ENCODE measurements at places on chromosomes 6 and 20.

- no peak for DNase-seq
Measured at GRCh38 chr6:160420253-160420968, 72.2 kb downstream of the SLC22A3 start.

DNA sequence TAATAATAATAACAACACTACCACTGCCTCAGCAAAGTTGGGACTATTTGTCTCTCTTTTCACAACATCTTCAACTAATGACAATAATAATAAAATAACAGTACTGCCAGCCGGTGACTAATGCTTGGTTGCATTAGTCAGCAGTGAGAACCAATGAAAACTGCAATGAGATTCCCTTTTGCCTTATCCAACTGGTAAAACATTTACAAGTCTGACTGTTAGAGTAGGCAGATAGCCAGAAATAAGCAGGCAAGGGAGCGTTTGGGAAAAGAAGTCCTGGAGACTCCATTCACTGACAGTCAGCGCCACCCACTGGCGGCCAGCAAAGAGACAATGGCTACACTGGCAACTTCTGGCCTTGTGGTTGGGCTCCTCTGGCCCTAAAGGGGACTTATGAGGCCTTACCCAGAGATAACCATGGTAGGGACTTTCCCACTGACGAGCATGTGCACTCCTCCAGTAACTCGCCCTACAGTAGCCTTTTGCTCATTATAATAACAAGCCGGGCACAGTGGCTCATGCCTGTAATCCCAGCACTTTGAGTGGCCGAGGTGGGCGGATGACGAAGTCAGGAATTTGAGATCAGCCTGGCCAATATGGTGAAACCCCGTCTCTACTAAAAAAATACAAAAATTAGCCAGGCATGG lies 3.4 kb upstream of the NSFL1C start:
- DNase-seq = no peak

DNA sequence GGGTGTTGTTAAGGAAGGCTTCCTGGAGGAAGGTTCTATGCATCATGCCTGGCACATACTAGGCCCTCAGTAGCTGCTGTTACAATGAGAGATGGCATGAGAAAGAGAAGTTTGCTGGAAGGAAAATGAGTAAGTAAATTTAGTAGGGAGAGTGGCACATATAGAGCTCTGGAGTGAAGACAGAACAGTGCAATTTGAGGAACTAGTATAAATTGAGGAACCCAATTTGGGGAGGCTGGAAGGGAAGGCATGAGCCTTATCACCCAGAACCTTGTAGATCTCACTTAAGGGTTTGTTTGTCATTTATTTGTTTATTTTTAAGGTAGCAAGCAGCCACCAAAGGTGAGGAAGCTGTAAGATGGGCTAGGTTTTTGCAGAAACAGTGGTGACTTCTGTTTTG lies 87.1 kb upstream of the SCGN start:
- DNase-seq = no peak

- DNase-seq = no peak
Measured at GRCh38 chr6:55953335-55953734, 77.9 kb upstream of the BMP5 start.

DNA sequence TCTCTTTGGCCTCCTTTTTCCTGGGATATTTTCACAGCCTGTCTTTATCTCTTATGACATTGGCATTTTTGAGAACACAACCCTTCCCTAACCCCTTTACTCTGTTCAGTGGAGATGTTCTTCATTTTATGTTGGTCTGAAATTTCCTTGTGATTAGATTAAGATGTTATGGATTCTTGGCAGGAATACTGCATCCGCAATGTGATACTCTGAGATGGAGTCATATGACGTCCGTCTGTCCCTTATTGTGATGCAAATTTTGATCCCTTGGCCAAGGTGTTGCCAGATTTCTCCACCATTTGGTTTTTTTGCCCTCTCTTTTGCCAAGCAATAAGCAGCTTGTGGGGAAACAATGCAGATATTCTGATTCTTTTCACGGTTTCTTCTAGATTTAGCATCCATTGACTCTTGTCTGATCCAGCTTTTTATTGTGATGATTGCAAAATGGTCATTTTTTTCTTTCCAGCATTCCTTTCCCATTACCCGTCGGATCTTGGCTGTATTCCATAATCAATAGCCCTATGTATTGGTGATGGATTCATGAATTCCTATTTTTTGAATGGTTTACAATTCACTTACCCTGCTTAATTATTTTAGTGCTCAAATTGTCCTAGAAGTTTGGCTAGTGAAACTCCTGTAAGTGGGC lies 85.1 kb downstream of the NCOA3 start:
- DNase-seq = no peak

DNA sequence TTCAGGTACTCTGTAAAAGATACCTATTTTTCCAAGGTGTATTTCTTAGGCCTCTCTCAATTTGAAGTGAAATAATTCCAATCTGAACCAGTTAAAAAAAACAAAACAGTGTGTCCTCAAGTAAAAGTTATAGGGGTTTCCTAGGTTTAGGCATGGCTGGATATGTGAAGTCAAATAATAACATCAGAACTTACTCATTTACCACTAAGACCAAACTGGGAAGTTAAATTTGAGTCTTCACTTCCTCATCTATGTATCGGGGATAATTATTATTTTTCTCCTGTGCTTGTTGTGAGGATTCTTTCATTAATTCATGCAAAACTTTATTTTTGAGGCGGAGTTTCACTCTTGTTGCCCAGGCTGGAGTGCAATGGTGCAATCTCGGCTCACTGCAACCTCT lies 86.2 kb upstream of the PTPRK start:
- no peak for DNase-seq

- DNase-seq = no peak
Measured at GRCh38 chr6:97437087-97437486, 154.1 kb upstream of the MMS22L start.

DNA sequence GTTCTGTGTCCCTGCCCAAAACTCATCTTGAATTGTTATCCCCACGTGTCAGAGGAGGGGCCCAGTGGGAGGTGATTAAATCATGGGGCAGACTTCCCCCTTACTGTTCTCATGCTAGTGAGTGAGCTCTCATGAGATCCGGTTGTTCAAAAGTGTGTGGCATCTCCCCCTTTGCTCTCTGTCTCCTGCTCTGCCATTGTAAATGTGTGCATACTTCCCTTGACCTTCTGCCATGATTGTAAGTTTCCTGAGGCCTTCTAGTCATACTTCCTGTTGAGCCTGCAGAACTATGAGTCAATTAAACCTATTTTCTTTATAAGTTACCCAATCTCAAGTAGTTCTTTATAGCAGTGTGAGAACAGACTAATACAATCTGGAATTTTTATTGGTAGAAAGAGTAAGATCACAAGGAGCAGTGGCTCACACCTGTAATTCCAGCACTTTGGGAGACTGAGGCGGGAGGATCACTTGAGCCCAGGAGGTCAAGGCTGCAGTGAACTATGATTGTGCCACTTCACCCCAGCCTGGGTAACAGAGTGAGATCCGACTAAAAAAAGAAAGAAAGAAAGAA lies 47.1 kb upstream of the SLC22A16 start:
- DNase-seq = no peak

DNA sequence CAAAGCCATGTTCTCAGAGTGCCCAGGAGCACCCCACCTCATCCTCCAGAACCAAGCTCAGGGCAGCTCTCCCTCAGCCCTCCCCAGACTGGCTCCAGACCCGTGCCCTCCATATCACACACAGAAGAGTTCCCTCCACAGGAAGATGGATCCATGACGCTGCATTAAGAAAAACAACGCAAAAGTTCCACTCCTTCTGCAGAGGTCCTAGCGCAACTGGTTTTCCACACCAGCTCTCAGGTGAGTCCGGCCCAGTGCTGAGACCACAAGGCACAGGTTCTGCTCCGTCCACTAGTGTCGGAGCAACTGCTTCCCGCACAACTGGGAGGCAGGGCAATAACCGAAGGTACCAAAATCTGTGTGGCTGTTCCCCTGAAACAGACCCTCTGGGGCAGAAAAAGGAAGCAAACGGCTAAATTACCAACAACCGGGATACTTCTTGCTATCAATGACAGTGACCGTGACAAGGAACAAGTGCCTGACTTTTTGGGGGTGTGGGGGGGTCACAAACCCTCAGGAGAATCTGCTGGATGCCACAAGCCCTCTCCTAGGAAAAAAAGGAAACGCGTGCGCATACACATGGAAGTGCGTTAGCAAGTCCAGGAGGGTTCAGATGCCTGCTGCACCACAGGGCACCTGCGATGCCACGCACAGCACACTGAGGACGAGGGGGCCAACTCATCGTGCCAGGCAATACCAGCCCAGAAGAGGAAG lies 49.2 kb downstream of the MYH7B start:
- DNase-seq = no peak

DNA sequence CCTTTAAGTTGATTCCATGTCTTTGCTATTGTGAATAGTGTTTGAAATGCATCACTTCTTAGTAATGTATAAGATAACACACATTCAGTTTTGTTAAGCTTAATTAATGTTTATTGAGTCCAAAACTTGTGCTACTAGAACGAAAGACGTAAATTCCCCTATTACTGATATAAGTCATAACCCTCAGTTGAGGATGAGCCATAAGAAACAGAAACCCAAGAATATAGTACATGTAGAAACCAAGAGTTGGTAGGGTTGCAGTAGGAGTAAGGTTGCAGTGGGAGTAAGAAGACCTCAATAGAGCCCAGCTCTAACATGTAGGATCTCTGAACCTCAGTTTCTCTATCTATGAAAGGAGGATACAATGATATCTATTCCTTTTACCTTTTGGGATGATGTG lies 19.3 kb downstream of the CITED2 start:
- DNase-seq = no peak

GRCh38 chr6:28408076-28408802 lies 8.7 kb upstream of the ZSCAN12 start:
- DNase-seq = no peak

DNA sequence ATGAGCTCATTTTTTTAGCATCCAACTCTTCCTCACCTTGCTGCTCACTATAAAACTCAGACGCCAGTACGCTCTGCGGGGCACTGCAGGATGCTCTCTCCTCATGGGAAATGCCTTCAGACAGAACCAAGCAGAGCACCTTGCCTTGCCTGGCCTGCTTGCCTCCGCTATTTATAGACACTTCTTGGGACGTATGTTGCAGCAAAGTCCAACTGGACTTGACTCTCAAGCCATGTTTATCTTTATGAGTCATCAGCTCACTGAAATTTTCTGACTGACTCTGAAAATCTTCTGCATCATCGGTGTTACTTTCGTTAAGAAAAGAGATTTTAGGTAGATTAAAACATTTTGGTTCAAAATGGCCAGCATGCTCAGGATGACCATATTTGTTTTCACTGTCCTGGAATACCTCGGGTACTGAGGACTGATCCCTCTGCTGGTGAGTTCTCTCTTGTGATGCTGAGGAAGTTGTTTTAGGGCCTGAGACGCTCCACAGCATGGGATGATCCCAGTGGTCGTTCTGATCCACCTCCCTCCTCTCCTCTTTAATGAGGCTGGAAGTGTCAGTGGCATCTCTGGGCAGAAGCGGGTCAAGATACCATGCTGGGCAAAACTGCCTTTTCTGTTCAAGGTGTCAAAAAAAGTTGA lies 204.5 kb downstream of the KIF16B start:
- DNase-seq = no peak

DNA sequence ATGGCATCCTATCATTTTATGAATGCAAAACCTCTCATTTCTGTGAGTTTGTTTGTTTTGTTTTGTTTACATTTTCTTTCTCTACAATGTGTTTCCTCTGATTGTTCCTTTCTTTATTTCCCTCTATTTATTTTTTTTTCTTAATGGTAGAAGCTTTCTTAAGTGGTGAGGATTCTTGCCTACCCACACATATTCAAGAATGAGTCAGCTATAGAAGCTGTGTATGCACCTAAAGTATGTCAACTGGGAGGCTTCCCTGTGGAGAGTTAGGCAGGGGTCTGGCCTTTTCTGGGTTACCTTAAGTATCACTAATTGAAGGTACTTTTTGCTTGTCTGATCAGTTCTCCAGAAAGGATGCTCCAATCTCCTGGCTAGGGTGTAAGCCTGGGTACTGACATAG lies 354.0 kb downstream of the ESR1 start:
- no peak for DNase-seq

GRCh38 chr6:77151241-77151640 lies 312.1 kb downstream of the HTR1B start:
- DNase-seq = no peak

- no peak for DNase-seq
Measured at GRCh38 chr6:157093536-157093935, 229.8 kb downstream of the TMEM242 start.

GRCh38 chr6:52297433-52297832 lies 12.9 kb upstream of the MCM3 start:
- no peak for DNase-seq

GRCh38 chr6:165825256-165825815 lies 162.3 kb upstream of the PDE10A start:
- no peak for DNase-seq

DNA sequence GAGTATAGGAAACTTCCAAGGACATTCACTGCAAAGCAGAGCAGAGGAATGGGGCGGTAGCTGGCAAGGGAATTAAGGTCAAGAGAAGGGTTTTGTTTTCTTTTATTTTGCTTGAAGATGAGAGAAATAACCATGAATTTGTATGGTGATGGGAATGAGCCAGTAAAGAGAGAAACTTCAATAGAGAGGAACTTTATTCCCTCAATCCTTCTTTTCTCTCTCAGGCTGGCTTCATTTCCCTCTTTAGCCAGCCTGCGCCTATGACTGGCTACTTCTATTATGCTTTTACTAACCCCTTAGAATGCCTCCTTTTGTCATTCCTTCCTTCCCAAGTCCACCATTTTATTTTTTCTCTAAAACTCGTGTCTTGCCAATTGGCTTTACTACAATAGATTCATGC lies 101.4 kb upstream of the CEP85L start:
- DNase-seq = no peak

- peak; percentile 39 for DNase-seq
Measured at GRCh38 chr20:17536944-17537444, 5.8 kb upstream of the BFSP1 start.

DNA sequence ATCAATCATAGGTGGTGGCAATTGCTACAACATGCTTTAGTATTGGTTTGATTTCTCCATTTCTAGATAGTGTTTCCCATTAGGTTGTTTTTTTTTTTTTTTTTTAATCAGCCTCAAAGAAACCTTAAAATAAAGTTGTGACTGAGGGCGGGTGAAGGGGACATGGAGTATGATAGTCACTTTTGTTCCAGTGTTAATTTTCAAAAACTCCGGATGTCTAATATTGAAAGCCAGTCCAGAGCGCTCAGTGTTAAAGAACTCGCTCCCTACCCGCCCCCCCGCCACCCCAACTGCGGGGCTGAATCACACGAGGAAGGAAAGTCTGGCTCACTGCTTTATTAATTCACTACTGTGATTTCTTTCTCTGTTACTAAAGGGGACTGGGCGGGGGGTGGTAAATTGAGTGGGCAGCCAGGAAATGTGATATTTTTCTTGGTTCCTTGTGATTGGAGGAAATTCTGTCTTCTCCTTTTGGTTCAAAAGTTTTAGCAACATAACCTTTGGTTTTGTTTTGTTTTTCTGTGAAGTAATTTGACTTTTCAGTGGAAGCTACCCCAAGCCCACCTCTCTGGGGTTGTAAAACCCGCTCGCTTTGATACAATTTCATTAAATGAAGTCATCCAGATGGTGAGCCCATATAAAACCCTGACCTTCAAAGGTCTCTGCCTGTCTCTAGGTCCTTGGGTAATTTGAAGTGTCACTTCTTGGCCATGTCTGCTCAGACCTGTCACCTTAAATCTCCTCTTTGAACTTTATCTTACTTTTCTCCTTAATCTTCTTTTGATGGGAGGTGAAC lies 38.0 kb downstream of the TNFAIP3 start:
- no peak for DNase-seq

GRCh38 chr6:170125456-170126300 lies 165.2 kb downstream of the DLL1 start:
- no peak for DNase-seq

Data from NCI-H1417 treated with DMSO at 0.1 percent for 48 hours (cell line).